ENCODE measurements at places on chromosomes 13 and 19. TPM values are rescaled to one million over a fixed set of nuclear protein-coding genes. Genes with fewer than 3 reads are reported as not detected.

IZUMO4 gene
- total RNA-seq, result 15.9 TPM

DNA sequence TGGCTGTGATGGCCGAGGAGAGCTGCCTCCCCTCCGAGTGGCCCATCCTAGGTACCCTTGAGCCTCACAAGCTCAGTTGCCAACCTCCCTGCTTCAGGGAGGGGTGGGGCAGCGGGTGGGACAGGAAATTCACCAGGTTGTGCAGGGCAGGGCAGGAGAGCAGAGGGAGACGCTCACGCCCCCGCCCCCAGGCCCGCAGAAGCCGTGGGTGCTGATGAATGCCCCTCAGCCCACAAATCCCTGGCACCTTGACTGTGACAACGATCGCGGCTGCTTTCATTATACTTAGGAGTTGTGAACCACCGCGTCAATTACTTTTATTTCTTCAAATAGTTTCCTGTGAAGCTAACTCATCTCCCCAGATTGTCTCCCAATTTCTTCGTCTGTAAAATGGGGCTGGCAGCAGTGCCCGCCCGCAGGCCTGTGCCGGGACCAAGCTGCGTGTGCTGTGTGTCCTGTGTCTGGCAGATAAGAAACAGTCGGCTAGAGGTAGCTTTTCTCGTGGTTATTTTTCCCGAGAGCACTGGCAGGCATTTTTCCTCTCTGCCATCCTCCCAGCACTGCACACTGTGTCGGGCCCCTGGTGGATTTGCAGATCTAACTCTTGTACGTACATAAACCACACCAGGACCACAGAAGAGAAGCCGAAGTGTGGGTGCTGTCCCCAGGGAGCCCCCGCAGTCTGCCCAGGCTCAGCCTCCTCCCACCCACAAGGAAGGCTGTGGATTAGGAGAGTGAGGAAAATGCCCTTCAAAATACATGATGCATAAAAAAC lies 7.9 kb upstream of the RASA3 start:
- H3K27me3 ChIP-seq, result peaks cover 10% of the 10 kb centered on the region
- no peak overlapping the region for H3K27ac ChIP-seq
- no peaks in the 10 kb centered on the region for H3K36me3 ChIP-seq
- H3K4me1 ChIP-seq, result no peaks in the 10 kb centered on the region

DNA sequence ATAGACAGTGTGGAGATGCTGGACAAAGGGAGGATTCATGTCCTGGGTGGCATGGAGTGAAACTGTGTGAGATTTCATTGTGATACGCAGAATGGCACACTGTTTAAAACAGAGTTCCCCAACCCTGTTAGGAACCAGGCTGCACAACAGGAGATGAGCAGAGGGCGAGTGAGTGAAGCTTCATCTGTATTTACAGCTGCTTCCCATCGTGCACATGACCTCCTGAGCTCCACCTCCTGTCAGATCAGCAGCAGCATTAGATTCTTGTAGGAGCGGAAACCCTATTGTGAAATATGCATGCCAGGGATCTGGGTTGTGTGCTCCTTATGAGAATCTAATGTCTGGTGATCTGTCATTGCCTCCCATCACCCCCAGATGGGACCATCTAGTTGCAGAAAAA lies 72.5 kb downstream of the RAP2A start:
- H3K36me3 ChIP-seq, result peaks cover 1% of the 10 kb centered on the region
- H3K4me1 ChIP-seq, result peaks cover 4% of the 10 kb centered on the region
- H3K27me3 ChIP-seq, result no peaks in the 10 kb centered on the region
- no peak overlapping the region for H3K27ac ChIP-seq
- no peak for DNase-seq

GRCh38 chr13:24284889-24285565 lies 24.4 kb upstream of the C1QTNF9 start:
- no peak overlapping the region for H3K4me3 ChIP-seq
- no peaks in the 10 kb centered on the region for H3K27me3 ChIP-seq
- H3K4me1 ChIP-seq, result no peaks in the 10 kb centered on the region
- DNase-seq, result no peak
- H3K27ac ChIP-seq, result no peak overlapping the region

- H3K4me1 ChIP-seq, result no peaks in the 10 kb centered on the region
- no peak overlapping the region for H3K27ac ChIP-seq
- no peak for DNase-seq
- peaks cover 13% of the 10 kb centered on the region for H3K36me3 ChIP-seq
- H3K27me3 ChIP-seq, result no peaks in the 10 kb centered on the region
Measured at GRCh38 chr13:50539791-50540530, 303.5 kb downstream of the DLEU7 start.

DNA sequence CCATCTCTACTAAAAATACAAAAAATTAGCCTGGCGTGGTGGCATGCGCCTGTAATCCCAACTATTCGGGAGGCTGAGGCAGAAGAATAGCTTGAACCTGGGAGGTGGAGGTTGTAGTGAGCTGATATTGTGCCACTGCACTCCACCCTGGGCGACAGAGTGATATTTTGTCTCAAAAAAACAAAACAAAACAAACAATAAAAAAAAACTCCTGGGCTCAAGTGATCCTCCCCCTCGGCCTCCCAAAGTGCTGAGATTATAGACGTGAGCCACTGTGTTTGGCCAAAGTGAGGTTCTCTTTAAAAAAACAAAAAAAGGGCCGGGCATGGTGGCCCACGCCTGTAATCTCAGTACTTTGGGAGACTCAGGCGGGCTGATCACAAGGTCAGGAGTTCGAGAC lies 3.8 kb upstream of the JUNB start:
- no peak overlapping the region for H3K4me3 ChIP-seq
- DNase-seq, result no peak
- no peaks in the 10 kb centered on the region for H3K36me3 ChIP-seq
- H3K27ac ChIP-seq, result no peak overlapping the region

DNA sequence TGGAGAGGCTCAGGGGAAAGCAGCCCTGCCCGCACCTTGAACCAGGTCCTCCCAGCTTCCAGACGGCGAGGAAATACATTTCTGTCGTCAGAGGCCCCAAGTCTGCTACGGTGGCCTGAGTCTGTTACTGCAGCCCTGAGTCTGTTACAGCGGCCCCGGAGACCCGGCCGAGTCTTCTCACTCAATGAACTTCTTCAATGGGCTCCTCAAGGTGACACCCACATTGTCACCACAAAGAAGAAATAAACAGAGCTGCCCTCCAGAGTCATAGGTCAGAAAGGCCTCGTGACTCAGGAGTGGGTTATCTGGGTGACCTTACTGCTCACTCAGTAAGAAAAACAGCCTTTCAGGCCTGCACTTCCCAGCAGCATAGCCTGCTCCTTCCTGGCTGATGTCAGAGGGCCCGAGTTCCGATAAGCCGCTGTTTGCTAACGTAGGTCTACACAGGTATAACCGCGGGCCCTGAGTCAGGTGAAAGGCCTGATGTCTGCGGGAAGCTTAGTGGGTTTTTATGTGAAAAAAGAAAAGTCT lies 66.9 kb upstream of the TM9SF2 start:
- no peak overlapping the region for H3K4me3 ChIP-seq
- peaks cover 4% of the 10 kb centered on the region for H3K4me1 ChIP-seq
- DNase-seq, result no peak
- no peaks in the 10 kb centered on the region for H3K36me3 ChIP-seq
- H3K27ac ChIP-seq, result no peak overlapping the region
